ENCODE measurements at places on chromosomes 5 and 9.

GRCh38 chr9:34777666-34778065 lies 67.7 kb upstream of the CCL21 start:
- DNase-seq: no peak

GRCh38 chr5:73692166-73692640 lies 66.2 kb downstream of the ARHGEF28 start:
- DNase-seq: peak; percentile 52

- no peak for DNase-seq
Observed at GRCh38 chr5:133247151-133247709, 195.4 kb downstream of the HSPA4 start.

- DNase-seq: no peak
Observed at GRCh38 chr9:16309469-16310271, 560.8 kb downstream of the BNC2 start.

DNA sequence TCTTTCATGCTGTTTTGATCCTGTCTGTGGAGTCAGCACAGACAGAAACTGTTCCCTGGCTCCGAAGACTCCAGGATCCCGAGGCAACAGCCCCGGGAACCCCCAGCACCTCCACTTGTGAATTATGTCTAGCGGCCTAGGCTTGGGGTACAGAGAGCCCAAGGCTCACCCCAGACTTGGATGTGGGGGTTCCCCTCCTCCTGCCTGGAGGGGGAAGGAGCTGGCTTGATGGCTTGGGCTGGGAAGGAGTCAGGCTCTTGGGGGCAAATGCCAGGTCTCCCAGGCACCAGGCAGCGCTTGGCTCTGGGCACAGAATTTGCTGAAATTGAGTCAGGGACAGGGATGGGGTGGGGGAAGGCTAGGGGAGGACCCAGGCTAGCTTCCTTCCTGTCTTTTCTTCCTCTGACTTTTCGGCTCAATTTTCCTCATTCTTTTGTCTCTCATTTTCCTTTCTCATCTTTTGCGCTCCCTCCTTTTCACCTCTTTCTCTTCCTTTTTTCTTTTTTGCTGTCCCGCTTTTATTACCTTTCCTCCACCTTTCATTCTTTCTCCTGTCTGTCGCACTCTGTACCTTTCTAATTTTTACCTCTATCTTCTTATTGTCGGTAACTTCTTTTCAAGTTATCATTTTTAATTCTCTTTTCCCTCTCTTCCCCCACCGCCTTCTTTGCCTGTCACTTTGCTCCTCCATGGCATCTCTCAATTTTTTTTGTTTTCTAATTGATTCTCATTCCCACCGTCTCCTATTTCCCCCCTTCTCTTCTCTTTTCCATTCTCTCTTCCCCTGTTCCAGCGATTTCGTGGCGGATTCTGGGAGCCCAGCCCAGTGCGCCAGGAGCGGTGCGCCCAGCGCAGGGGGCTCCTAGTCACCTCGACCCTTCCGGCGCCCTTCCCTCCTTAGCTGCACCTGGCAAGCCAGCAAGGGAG lies 10.5 kb downstream of the MSX2 start:
- no peak for DNase-seq

DNA sequence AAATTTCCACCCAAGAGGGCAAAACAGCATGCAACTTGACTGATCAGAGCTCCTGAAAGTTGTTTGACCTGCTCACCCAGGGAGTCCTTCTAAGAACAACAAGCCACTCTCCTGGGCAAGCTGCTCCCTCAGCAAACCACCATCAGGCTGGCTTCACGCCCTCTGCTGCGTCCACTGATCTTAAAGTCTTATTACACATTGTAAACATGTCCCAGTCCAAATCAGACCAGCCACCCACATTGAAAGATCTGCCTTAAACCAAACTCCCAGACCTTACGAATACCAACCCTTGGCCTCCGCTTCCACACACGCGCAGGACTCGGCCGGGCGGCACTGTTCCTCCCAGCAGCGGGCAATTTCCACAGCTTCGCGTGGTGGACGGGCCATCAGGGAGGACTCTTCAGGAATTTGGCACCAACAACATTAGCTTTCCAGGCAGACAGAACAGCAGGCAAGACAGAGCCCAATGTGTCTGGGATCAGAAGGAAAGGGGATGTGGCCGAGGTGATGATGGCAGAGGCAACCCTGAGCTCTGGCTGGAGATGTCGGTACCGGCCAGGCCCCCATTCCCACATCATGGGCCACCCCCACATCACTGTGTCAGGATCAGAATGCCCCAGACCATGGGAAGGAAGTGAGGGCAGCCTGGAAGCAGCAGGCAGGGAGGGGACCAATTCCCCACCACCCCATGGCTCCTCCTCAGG lies 56.8 kb downstream of the SEMA4D start:
- DNase-seq: no peak

DNA sequence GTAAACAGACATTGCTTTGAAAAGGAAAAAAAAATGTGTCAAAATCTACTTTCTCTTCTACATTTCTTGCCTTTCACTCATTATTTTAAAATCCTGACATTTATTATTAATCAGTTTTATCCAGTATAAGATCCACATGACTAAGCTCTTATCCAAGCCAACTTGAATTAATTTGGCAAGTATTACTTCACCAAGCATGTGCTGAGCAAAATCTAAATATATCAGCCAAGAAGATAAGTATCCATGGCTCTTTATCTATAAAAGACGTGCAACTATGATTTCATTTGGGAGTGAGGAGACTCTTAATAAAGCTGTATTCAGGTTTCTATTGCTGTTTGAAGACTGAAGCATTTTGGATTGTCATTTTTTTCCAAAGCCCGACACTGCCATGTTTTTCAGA lies 221.3 kb downstream of the TRIM36 start:
- no peak for DNase-seq

GRCh38 chr9:87643107-87643650 lies 82.7 kb upstream of the CTSL start:
- DNase-seq: no peak

DNA sequence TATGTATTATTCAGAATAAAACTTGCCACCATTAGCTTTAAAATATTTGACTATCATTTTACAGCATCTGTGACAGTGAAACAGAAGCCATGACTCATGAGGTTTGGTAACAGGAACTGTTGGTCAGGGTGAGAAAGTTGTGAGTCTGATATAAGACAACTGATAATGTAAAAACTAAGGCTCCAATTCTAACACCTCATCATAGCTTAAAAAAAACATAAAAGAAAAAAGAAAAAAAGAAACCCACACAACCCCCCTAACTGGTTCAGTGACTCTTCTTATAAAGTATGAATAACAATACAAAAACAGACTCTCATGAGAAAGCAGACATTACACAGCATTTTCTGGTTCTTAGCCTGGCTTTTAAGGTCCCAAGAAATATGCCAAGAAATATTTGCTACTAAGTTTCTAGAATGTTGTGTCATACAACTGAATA lies 85.8 kb downstream of the MRPS27 start:
- DNase-seq: peak; percentile 49

GRCh38 chr5:167777746-167778145 lies 513.7 kb upstream of the WWC1 start:
- no peak for DNase-seq

DNA sequence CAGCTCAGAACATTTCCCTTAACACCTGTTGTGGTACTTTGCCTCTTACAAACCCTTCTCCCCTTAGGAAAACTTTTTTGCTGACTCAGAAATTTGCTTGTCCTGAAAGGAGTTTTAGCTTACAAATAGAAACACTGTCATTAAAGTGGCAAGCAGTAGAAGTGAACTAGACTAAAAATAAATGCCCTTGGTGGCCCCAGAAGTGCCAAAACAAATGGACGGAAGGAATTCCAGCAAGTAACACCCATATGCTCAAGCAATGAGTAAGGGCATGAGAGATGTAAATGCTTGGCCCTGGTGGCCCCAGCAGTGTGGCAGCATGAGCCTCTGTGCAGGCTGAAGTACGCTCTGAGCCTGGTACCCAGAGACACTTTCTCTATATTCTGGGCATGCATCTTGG lies 8.6 kb downstream of the VLDLR start:
- no peak for DNase-seq

GRCh38 chr9:90972057-90972456 lies 170.4 kb downstream of the SYK start:
- no peak for DNase-seq

GRCh38 chr5:90390928-90391327 lies 18.6 kb downstream of the CETN3 start:
- DNase-seq: no peak

DNA sequence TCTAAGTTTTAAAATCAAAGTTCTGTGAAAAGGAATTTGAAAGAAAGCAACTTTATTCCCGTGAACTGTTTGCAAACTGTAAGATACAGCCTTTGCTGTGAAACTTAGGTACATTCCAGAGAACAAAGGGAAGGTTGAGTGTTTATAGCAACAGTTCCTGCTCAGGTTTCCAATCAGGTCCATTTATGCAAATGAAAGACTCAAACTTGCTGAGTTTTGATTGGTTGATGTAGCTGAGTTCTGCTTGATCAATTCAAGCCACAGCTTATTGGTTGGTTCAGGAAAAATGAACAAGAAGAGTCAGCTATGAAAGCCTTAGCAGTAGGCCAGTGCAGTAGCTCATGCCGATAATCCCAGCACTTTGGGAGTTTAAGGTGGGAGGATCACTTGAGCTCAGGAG lies 37.9 kb downstream of the SLC27A6 start:
- DNase-seq: no peak

DNA sequence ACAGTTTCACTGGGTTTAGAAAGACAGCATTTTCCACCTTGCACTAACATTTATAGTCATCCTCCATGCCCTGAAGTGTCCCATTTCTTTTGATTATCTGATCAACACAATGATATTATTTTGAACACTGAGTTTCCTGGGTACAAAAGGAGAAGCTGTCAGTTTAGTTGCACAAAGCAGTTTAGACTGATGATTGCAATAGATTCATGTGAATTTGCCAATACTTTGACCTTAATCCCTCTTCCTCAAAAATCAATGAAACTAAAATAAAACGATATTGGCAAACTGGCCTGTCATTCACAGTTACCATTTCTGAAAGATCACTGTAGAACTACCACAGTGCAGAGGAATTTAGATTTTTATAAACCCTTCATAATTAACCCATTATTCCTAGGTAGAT lies 34.2 kb upstream of the RASGRF2 start:
- no peak for DNase-seq

- DNase-seq: peak; percentile 61
Observed at GRCh38 chr5:151740336-151740942, 18.0 kb downstream of the ATOX1 start.

- DNase-seq: no peak
Observed at GRCh38 chr9:110140276-110140675, 67.7 kb downstream of the C9orf152 start.

- DNase-seq: no peak
Observed at GRCh38 chr9:109030426-109030825, 17.1 kb upstream of the CTNNAL1 start.

DNA sequence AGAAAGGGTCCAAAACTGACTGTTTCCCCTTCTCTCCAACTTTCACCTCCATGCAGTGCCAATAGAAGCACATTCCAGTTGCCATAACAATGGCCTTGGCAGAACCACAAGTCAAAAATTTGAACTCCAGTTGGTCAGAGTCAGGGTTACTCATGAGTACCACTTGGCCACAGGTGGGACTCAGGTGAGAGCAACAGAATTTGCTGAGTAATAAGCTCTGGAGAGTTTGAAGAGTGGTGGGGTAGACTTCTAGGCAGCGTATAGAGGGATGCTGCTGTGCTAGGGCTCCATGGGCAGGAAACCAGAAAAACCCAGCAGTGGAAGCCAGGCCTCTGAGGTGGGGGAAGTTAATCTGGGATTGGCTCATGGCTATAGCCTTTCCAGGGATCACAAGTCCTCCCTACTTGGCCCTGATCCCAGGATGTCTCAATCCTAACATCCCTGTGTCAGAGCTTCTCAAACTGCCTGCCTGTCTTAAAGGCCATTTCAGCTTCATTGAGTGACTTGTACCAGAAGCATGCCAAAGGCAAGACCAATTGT lies 30.2 kb downstream of the SNX18 start:
- peak; percentile 5 for DNase-seq

DNA sequence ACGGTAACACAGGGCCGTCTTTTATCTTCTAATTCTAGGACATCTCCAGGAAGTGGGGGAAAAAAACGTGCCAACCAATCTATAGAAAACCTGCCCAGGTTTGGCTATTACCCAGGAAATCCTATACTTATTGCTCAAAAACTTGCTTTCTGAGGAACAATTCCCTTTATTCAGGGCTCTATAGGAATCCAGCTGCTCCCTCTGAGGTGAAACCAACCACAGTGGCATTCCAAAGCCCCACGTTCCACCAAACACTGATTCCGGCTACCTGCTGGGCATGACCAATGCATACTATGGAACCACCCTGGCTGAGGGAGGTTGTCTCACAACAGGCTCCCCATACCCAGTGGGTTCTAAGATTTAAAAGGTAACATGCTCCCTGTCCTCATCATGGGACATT lies 57.6 kb downstream of the GLIS3 start:
- no peak for DNase-seq

GRCh38 chr9:122179690-122180074 lies 20.0 kb downstream of the MORN5 start:
- DNase-seq: no peak

GRCh38 chr5:40446910-40447309 lies 232.8 kb upstream of the PTGER4 start:
- DNase-seq: peak; percentile 55

DNA sequence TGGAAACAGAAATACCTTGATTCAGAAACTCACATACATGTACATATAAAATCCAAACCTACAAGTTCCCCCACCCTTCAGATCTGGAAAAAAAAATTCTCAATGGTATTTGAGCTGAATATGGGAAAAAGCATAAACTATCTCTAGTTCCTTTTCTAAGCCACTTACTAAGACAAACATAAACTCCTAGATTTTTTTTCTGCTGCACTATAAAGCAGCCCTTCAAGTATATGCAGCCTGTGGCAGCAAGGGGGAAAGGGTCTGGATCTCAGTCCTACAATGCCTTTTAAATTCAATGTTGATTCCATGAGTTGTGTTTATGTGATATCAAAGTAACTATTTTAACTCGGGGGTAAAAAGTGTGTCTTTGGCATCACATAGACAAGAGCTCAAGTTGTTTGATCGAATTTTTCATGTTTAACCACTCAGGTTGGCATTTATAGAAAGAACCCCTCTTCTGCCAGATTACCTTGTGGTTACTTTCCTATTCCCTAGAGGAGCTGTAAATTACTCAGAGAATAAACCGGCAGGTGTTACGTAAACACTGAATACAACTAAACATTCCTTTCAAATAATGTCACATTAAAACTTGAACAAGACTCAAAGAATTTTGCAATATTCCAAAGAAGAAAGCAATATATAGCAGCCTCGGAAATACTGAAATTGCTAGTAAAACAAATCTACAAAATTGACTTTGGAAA lies 91.8 kb upstream of the FER start:
- no peak for DNase-seq

GRCh38 chr5:158521995-158522394 lies 577.7 kb downstream of the EBF1 start:
- no peak for DNase-seq

GRCh38 chr9:78967596-78968217 lies 604.1 kb upstream of the TLE4 start:
- DNase-seq: no peak

All from HS-27A (cell line).